ENCODE measurements at places on chromosomes 5 and 9.
A peak's percentile ranks its signal among the peaks of the same experiment; 100 is the strongest.

DNA sequence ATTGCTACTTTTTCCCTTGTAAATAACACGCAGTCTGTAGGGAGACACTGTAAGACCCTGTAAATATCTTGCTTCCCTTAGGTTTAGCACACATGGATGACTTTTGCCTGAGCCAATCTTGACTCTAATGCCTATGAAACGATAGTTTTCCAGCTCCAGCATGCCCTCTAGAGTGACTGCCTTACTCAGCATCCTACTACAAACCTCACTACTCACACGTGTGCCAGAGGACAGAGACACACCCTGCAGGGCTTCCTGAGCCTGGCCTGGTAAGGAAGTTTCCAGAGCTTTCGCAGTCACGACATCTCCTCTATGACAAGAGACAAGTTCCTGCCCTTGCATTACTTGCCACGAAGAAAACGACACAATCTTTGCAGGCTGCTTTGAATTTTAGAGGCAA lies 138.1 kb downstream of the ATPSCKMT start:
- no peak for DNase-seq

- DNase-seq = no peak
Measured at GRCh38 chr9:137757613-137758029, 120.0 kb upstream of the CACNA1B start.

DNA sequence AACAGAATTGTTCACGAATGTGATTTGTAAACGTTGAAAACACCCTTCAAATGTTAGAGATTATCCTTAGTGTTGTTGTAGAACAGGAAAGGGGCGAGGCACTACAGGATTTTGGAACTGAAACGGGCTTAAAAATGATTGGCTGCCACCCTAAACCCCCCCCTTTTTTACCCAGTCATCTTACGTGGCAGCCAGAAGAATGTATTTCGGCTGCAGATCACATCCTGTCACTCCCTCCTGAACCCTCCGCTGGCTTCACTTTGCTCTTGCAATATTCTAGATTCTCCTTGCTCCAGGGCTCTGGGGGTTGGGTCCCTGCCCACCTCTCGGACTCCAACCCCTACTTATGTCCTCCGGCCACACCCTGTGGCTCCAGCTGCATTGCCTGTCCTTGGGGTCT lies 13.9 kb upstream of the UNC5A start:
- no peak for DNase-seq

- DNase-seq = no peak
Measured at GRCh38 chr5:1510151-1510561, 13.6 kb downstream of the LPCAT1 start.

DNA sequence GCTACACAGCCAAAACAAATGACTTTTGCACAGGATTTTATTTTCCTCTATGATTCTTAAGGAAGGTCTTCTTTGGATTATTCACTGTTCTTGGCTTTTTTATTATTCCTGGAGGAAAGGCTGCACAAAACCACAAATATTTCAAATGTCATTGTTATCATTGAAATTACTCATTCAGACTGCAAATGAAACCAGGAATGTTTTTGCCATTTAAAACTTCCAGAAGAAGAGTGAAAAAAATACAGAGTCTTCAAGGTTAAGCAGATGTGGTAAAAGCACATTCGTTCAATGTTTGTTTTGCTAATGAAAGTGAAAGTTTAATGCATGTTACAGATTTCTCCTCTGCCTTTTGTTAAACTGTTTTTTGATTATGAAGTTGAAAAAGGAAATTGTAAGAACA lies 238.2 kb downstream of the TLE4 start:
- DNase-seq = no peak

GRCh38 chr9:114155263-114155994 lies at the start of gene COL27A1:
COL27A1 (plus strand) TSS chr9:114155537; CDS start chr9:114155951, 414 bp downstream.
- peak; percentile 68 for DNase-seq

DNA sequence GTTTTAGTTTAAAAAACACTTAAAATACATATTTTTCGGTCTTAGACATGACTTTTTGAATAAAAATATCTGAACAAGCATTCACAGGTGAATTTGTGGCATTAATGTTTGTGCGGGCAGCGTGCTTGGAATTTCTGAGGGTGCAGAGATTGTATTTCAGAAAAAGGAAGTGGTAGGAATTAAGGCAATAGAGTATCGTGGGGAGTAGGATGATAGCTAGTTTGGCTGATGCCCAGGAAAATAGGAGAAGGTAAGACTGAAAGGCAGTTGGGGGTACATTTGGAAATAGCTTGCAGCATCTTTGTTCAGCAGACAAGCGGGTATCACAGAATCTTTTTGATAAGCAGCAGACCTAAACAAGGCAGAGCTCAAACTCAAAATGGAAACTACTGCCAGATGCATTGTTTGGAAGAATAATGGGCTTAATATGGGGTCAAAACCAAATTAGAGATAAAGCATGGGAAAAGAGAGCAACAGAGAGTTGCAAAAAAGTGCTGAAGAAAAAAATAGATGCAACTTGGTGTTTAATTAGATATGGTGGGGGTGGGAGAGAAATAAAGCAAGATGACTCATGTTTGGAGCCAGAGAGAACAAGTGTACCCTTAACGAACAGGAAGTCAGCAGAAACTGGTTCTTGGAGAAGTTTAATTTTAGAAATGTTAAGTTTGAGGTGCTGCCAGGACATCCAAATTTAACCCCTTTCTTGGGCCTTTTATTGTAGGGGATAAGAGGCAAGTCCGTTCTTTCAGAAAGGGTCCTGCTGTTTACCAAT lies 85.7 kb upstream of the ARRDC3 start:
- DNase-seq = no peak

DNA sequence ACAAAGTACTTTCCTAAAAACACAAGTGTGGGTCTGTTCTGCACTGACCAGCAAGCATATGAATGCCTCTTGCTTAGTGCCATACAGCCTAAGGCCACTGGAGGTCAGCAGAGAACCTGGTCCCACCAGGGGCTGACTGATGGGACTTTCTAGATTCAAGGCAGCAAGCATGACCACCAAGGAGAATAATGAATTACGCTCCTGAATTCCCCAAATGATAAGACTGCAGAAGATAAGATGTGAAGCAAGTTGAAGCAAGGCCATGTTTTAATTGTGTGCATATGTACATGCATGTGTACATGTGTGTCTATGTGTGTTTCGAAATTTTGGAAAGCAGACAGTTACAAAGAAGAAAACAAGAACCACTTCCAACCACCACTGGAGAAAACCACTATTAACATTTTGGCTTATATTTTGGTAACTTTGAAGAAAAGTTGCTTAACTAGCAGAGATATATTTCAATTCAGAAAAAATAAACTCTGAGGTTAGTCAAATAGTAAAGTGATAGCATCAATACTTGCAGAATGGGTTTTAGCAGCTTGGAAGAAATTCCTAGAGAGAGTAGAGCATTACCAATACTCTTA lies 70.5 kb downstream of the ERP44 start:
- peak; percentile 23 for DNase-seq

GRCh38 chr5:115907177-115907576 lies 55.1 kb upstream of the LVRN start:
- no peak for DNase-seq

- no peak for DNase-seq
Measured at GRCh38 chr5:101782352-101783103, 513.6 kb downstream of the SLCO4C1 start.

GRCh38 chr9:78856144-78856543 lies 559.2 kb downstream of the PSAT1 start:
- DNase-seq = no peak

DNA sequence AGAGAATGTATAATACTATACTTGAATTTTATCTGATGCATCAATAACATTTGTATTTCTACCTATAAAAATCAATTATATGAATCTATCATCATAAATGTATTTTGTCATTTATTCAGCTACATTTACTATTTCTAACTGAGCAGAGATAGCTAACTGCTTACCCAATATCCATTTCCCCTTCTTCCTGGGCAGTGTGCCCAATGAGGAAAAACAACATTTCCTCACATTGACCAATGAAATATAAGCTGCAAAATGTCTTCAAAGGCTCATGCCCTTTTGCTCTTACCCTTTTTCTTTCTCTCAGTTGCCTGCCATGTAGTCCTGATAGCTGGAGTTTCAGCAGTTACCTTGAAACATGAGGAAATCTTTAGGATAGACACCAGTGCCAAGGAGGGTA lies 385.8 kb upstream of the PCSK5 start:
- no peak for DNase-seq

DNA sequence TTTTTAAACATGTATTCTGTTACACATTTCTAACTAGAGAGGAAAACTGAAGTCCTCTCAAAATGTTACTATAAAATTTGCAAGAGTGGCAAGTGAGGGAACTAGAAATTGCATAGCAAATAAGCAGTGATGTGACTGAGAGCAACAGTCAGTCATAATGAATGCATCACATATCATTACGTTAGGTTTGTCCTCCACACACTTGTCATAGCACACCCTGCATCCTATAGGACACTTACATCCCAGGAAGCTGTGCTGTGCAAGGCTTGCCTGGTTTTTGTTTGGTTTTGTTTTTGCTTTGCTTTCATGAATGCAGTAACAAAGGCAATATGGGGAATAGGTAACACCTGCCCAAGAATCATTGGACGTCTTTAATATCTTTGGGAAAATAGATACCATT lies 10.8 kb downstream of the NFIB start:
- DNase-seq = no peak

- no peak for DNase-seq
Measured at GRCh38 chr9:84271531-84271900, 69.0 kb downstream of the SLC28A3 start.

GRCh38 chr9:22416692-22417060 lies 29.9 kb upstream of the DMRTA1 start:
- no peak for DNase-seq

- DNase-seq = no peak
Measured at GRCh38 chr5:168667301-168667840, 88.2 kb upstream of the PANK3 start.

DNA sequence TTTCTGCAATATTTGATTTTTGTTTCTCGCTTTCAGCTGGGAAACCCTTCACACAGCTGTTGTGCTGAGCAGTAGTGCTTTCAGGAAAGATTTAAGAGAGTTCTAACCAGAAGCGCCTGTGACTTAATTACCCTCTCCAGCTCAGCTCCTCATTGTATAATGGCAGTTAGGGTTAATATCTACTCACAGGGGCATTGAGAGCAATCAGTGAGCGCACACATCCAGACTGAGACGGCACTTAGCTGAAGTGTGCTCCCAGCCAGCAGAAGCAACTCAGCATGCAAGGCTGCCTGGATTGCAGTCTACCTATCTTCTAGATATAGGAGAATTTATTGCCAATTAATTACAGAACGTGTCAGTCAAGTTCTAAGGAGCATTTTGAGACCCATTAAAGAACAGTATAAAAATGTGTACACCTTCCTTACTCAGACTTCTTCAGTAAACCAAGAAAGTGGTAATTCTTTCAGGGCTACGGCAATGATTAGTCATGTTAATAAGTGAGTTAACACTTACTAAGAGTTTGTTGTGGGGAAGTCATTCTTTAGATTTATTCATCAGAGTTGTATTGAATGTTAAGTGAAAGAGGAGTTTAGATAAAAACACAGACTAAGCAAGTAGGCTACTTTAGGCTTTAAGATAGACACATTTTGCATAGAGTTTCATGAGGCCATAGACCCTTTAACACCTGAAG lies 111.7 kb upstream of the PCAT7 start:
- DNase-seq = no peak

- no peak for DNase-seq
Measured at GRCh38 chr9:38031594-38031993, 37.4 kb downstream of the SHB start.

GRCh38 chr5:9429691-9430215 lies 116.1 kb downstream of the SEMA5A start:
- DNase-seq = no peak

DNA sequence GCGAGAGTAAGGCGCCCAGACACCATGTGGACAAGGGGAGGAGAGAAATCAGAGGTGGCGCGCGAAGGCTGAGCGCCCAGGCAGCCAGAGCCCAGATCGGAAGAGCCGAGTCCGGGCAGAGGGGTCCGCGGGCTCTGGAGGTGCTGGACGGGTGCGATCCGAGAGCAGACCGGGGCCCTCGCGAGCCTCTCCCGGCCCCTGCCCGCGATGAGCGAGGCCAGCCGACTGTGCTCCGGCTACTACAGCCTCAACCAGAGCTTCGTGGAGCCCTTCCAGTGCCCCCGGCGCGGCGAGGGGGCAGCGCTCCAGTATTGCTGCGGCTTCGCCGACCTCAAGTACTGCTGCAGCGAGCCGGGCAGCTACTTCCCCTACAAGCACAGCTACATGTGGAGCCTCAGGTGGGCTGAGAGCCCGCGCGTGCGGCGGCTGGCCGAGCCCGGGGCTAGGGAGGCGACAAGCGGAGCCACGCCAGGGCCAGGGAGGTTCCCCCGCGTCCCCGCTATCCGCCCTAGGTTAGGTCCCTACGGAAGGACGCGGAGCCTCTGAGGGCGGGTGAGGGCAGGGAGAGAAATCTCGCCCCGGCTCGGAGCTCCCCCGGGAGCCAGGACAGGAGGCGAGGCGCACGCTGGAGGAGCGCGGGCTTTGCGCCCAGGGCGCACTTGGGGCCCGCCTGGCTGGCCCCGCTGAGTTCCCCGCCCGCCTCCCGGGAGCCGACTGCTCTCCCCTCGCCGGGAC lies at the start of gene SHISAL2B:
SHISAL2B (plus strand) TSS at position 87 of the 735 bp plus-strand sequence; CDS start at position 208, 121 bp downstream.
- no peak for DNase-seq

DNA sequence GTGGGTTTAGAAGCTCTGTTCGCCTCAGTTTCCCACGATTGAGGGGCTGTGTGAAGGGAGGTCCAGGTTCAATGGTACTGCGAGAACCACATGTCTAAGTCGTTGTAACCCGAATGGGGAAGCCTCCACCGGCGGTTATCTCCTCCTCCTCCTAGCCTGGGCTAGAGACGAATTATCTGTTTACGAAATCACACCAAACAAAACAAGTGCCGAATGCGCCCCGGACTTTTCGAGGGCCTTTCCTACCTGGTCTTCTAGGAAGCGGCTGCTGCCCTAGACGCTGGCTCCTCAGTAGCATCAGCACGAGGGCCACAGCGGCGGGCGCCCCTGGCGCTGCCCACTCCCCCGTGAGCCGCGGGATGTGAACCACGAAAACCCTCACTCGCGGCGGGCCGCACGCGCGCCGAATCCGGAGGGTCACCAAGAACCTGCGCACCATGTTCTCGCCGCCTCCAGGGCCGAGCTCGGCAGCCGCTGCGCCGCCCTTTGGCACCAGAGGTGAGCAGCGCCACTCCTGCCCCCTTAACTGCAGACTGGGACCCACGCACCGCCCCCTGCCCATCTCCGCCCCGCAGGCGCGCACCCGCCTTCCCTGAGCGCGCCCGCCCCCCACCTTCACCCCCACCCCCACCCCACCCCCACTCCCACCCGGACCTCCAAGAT lies at the start of gene CDKN2A:
CDKN2A (minus strand) TSS at position 500 of the 663 bp plus-strand sequence.
- no peak for DNase-seq

DNA sequence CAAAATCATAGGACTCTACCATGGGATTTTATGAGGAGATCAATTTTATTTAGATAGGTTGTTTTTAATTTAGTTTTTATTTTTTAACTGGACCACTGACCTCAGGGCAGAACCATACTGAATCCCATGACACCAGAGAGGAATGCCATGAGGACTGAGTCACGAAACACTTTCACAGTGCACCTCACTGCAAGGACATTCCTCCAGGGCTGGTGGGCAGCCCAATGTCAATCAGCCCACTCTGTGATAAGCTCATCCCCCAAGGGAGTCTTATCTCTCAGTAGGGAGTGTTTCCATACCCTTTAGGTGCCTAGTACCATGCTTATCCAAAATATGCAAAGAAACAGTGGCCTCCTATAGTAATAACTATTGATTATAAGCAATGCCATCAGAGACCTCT lies 224.5 kb upstream of the CDH6 start:
- DNase-seq = no peak

- no peak for DNase-seq
Measured at GRCh38 chr9:103427696-103428095, 432.6 kb downstream of the CYLC2 start.

All from stimulated activated CD8-positive, alpha-beta memory T cell treated with anti-CD3 and anti-CD28 coated beads, Interleukin-7, amount 100 ng/mL, for 1 hour (primary cell).